ENCODE measurements at places on chromosomes 11 and 22. TPM values are rescaled to one million over a fixed set of nuclear protein-coding genes. Genes with fewer than 3 reads are reported as not detected.

Gene TNNT3
- total RNA-seq, result 89.1 TPM

DNA sequence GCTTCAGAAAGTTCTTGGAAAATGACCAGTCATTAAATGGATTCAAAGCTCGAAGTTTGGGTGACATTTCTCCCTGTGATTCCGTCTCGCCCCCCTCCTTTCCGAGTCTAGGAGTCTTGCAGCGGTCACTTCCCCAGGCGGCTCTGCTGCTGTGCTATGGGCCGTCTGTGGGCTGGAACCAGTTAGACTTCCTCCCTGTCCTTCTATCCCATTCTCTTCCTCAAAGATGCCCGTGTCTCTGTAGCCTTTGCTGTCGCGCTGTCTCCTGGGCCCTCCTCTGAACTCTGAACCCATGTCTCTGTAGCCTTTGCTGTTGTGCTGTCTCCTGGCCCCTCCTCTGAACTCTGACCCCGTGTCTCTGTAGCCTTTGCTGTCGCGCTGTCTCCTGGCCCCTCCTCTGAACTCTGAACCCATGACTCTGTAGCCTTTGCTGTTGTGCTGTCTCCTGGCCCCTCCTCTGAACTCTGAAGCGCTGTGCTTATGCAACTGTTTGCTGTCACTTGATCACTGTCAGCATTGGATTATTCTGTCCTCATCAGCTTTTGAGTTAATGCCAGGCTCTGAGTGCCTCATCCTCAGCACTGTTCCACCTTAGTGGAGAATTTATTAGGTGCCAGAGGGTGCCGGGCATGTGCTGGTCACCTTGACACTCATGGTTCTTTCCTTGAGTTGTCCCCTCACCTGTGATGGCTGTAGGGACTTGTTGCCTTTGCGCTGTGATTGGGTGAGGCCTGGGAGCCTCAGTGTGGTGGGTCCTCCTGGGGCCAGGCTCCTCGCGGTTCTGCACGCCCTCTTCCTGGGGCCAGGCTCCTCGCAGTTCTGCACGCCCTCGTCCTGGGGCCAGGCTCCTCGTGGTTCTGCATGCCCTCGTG, 173.3 kb downstream of the TBC1D22A start:
- no peak for DNase-seq

Gene SPTY2D1
- total RNA-seq, result 24.6 TPM

GRCh38 chr11:54558407-54558806, 45.4 kb downstream of the OR4C46 start:
- no peak for DNase-seq

DNA sequence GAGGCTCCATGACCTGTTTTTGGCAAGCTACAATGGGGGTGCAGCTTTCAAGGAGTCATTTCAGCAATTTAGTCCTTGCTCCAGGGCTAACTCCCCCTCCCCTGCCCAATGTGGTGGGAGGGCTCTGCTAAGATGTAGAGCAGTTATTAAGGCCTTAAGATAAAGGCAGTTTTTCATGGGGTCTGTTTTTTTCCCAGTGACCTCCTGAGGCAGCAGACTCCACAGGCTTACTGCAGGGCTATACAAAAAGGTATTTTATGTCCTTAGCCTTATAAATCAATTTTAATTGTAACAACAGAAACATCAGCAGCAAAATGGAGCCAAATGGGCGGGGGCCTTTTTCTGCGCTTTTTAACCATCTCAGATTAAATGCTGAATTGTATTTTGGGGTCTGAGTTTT, 192.3 kb downstream of the KIRREL3 start:
- DNase-seq, result no peak

DNA sequence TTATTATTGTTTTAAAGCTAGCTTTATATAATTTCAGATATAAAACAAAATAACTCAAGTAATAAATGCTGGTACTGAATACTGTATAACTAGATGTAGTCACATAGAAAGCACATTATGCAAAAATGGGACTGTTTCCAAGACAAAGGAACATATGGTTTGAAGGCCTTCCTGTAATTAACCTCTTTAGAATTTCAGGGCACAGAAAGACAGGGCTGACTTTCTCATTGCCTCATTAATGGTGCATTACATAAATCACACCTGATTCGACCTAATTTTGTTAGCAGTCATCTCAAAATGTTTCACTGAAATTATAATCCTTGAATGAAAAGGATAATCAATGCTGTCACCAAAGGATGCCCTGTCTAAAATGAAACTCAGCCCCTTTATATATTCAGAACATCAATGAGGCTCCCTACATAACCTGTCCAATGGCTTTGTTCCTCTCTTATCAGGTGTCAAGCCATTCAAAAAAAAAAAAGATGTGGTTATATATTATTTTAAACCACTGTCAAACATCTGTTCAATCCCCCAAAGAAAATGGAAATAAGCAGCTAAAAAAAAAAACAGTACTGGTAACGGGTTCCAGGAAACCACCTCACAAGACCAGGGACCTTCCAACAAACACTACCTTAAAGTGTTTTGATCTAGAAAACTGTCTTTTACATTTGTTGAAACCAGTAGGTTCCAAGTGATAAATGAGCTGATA, 77.4 kb downstream of the FAM168A start:
- DNase-seq, result peak; percentile 21

DNA sequence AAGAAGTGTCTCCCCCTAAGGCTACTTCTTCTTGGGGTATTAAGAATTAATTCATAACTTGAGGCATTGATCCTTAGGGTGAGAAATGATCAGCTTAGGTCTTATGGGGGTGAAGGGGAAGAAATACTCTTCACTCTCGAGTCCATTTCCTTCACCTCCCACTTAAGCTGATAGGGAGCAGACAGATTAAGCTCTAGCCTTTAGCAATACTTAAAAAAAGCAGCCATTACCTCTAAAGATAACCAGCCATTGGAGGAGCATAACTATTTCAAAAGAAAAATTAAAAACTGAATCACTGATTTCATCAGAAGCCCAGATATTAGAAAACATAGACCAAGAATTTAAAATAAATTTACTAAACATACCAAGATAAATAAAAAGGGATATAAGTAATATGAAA, 60.5 kb downstream of the ENTHD1 start:
- DNase-seq, result no peak

Gene MMP7
- total RNA-seq, result 23.8 TPM

DNA sequence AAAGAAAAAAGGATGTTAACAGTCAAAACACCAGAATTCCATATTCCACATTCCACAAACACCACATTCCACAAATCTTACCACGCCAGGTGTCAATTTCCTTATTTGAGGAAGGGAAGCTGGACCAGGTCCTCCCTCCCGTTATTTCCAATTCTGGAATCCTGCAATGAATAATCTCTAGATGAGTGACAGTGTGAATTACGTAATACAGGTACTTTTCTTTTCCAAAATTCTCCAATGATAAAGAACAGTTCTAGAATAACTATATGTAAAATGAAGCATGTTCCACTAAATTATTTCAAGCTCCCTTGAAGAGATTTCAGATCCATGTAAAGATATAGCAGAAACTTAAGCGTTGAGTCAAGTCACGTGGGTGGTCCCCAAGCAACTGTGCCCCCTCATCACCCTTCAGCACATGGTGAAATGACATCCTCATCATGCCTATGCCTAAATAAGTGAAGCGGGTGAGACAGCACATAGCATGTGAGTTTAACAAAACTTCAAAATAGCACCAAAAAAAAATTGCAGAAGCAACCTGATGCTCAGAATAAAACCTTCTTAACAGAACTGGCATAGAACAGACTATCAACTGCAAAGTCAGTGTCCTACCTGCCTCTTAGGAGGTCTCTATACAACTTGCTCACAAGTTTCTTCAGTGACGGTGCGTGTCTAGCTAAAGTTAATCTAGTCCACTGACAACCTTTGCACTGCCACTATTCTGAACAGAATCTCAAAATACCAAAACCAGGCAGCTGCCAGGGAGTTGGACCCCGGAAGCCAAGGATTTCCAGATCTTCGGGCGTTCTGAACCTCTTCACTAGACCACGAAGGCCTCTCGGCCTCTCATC, 876 bp downstream of the NFRKB start:
- peak; percentile 24 for DNase-seq

Gene GATD1
- 26.2 TPM for total RNA-seq

GRCh38 chr11:71358122-71358728, 90.0 kb downstream of the DHCR7 start:
- DNase-seq, result no peak

Gene UPK3A
- total RNA-seq, result not detected

- DNase-seq, result peak; percentile 89
Observed at GRCh38 chr11:26621132-26621531, 49.1 kb upstream of the MUC15 start.

DNA sequence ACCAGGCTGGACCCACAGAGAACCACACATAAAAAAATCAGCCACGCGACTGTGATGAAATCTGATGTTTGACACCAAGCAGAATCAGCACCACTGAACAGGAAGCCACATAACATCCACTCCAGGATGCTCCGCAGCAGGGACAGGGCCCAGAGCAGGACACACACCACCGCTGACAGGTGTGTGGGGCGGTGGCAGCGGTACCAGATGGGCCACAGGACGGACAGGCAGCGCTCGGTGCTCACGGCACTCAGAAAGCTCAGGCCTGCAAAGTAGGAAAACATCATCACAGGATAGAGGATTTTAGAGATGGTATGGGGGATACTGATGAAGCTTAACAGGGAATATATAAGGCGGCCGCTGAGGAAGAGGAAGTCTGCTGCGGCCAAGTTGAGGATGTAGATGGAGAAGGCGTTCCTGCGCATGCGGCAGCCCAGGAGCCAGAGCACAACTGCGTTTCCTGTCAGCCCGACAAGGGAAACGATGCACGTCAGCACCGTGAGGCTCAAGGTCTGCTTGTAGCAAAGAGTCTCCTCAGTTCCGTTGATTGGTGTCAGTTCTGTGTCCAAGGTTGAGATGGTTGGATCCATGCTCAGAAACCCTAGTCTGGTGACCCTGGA, 4.9 kb downstream of the MRGPRX1 start:
- no peak for DNase-seq

Gene VPREB1
- 1.9 TPM for total RNA-seq

Gene OR2AT4
- 10.1 TPM for total RNA-seq

GRCh38 chr11:114280696-114281095, 15.5 kb upstream of the NNMT start:
- peak; percentile 89 for DNase-seq

All from umbilical cord (tissue), 2 donors.